Activated CD4-positive, alpha-beta T cell treated with anti-CD3 and anti-CD28 coated beads, Interleukin-2, amount 50 U/mL, for 48 hours (primary cell): ENCODE measurements at places on chromosomes 16 and 17.

- DNase-seq, result no peak
These were observed 6.5 kb downstream of the MARF1 start for GRCh38 chr16:15636392-15636873.

GRCh38 chr17:79036596-79036995 lies 12.6 kb downstream of the C1QTNF1 start:
- no peak for DNase-seq

DNA sequence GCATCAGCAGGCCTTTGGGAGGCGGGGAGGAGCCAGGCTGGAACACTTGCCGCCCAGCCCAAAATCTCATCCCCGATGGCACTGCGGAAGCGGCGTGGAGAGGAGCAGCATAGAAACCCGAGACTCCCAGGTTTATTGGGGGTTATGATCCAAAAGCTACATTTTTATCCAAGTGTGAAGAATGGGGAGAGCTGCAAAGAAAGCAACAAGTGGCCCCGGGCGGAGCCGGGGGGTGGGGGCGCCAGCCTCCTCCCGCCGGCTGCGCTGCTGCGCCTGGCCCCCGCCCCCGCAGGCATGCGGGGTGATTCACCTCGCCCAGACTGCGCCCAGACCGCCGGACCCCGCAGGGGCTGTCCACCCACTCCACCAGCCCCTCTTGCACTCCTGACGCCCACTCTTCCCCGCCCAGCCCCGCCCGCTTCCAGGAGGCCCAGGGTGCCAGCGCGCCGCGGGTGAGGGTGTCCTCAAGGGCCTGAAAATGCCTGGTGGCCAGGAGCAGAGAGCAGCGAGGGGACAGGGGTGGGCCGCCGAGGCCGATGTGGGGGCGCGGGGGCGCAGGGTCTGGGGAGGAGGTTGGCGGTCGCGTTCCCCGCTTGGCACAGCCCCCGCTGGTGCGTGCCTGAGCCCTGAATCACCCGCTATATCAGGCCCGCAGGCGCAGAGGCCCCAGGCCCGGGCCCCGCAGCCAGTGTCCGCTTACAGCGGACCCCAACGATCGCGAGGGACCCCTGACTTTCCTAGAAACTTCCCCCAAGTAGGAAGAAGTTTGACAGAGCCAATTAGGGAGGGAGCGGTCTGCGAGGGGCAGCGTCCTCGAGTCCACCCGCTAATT lies 1.3 kb downstream of the CAVIN1 start:
- DNase-seq, result no peak

DNA sequence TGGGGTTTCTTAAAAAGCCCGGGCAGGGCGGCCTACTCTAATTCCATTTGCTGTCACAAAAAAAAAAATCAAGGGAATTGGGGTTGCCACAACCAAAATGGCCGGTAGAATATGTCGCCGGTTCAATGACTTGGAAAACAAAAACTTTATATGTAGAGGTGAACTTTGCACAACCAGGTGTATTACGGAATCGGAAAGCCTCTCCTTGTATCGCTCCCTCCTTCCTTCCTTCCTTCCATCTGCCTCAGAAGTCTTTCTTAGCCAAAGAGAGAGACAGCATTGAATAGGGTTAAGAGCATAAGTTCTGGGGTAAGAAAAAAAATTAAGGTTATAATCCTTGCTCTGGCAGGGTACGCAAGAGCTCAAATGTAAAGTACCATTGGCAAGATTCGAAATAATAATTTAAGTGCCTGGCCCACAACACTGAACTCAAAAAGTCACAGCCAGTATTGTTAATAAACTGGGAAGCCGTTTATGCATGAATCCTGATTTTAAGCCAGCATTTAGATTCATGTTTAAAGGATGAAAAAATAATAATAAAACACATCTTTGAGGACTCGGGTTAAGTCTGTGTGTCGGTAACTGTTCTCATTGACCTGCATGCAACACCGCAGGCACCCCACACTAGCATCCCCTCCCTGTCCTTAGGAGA lies 522 bp upstream of the GLG1 start:
- no peak for DNase-seq

DNA sequence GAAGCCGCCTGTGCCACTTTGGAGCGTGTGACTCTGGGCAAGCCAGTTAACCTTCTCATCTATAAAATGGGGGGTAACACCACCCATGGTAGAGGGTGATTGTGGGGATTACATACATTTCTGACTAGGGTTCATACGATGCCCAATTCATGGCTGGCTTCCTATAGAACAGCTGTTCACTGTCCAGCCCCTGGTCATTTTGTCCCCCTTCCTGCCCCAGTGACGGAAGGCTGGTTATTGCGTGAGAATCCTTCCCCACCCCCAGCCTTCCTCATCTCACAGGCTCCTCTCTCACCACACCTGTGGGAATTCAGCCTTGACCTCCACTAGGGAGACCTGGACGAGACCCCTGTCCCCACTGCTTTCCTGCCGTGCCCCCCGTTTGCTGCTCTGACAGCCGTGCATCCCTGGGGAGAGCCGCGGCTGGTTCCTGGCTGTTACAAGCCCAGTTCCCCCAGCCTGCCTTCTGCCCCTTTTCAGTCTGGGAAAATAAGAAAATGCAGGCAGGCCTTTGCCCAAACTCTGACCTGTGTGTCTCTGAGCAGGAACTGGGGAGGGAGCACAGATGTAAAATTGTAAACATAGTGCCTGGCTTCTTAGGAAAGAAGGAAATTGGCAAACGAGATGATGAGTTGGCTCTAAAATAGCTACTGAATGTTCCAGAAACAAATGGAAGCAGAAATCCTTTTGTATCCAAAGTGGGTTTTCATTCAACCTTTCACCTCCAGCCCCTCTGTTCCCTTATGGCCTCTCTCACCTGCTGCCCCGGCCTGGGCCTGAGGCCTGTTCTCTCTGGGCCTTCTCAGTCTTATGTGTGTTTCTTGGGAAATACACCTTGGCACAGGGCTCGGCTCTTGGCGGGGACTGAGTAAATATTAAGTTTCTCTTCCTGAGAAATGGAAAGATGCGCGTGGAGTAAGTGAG lies 67.3 kb downstream of the OR1D5 start:
- no peak for DNase-seq

DNA sequence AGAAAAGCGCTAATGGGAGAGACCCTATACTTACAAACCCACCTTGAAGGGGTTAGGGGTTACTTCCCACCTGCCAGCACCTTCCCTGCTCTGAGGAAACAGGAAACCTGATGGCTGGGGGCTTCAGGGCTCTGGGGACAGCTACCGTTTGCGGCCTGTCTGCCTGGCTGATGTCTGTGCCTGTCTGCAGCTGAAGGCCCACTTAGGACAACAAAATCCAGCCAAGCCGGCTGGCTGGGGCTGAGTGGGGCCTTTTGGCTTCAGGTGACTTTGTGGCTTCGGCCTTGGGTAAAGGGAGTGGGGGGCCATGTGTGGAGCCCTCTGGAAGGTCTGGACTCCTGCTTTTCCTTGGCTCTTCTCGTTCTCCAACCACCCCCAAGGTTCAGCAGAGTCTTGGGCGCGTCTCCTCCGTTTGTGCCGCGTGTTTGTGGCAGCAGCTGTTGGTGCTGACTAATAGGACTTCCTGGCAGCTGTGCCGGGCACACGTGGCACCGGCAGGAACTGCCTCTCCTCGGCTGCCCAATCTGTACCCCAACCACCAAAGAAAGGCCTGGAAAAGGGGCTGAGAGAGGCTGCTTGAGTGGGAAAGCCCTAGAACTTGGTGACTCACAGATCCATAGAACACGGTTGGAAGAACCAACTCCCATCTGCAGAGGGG lies 186.7 kb downstream of the MSI2 start:
- peak; percentile 67 for DNase-seq

DNA sequence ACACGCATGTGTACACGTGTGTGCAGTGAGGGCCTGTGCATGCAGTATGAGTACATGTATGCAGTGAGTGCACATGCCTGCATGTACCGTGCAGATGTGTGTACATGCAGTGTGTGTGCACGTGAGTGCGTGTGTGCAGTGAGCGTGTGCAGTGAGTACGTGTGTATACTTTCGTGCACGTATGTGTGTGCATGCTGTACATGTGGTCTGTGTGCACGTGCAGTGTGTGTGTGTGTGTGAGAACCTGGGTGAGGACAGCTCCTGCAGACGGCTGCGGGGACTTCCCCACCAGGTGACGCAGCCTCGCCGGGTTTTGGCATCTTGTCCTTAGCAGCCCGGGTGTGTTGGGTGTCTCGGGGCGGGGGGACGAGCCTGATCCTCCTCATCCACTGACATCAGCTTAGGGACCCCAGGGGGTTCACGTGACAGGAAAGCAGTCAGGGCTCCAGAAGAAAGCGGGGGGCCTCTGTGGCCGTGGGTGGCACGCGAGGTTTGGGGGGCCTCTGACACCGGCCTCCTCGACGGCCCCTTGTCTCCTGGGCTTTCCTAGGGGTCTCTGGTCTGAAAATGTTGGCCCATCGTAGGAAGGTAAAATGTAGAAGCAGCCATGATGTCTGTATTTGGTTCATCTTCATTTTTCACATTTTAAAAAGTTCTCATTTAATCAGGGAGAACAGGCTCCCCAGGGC lies 119.6 kb upstream of the ZNF750 start:
- no peak for DNase-seq

DNA sequence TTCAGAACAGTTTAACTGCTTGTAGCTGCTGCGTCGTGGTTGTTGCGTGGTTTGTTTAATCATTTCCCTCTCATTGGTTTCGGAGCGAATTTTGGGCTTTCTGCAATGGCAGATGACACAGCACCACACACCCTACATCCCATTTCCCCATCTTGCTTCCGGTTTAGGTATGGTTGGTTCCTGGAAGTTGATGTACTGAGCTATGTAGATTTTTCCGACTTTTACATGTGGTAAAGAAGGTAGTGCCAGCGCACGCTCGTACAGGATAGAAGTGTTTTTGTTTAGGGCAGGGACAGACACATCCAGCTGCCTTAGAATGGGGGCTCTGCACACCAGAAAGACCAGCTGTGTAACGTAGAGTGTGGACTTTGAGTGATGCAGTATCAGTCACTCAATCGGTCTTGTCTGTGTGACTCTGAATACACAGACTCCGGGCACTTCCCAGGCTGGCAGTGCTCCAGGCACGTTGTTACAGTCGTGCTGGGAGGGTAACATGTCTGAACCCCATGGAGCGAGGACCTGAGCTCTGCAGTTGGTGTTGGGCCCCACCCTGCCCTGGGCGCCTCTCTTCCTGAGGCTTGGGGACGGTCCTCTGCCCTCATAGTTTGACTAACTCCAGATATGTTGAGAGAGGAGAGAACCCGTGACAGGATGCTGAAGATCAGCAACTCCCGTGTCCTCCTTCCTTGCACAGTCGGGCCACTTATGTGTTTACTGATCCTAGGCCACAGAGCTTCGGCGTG lies 172.0 kb upstream of the CHMP6 start:
- peak; percentile 18 for DNase-seq

- no peak for DNase-seq
These were observed 97.4 kb upstream of the PSMD7 start for GRCh38 chr16:74199066-74199841.

DNA sequence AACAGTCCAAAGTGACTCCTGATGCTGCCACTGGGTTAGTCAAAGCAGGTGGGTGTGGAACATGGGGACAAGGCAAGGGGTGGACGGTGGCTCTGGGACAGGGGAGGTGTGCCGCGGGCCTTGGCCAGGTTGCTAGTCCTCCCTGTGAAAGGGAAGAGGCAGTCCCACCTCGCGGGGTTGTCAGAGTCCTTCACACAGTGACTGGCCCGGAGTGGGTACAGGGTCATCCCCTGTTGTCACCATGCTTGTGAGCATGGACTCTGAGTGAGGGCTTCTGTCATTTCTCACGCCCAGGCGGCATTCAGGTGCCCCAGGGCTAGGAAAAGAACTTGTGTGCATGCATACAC lies 3.1 kb upstream of the ZNF469 start:
- no peak for DNase-seq

GRCh38 chr16:50602531-50603205 lies 54.5 kb downstream of the NKD1 start:
- DNase-seq, result peak; percentile 13

DNA sequence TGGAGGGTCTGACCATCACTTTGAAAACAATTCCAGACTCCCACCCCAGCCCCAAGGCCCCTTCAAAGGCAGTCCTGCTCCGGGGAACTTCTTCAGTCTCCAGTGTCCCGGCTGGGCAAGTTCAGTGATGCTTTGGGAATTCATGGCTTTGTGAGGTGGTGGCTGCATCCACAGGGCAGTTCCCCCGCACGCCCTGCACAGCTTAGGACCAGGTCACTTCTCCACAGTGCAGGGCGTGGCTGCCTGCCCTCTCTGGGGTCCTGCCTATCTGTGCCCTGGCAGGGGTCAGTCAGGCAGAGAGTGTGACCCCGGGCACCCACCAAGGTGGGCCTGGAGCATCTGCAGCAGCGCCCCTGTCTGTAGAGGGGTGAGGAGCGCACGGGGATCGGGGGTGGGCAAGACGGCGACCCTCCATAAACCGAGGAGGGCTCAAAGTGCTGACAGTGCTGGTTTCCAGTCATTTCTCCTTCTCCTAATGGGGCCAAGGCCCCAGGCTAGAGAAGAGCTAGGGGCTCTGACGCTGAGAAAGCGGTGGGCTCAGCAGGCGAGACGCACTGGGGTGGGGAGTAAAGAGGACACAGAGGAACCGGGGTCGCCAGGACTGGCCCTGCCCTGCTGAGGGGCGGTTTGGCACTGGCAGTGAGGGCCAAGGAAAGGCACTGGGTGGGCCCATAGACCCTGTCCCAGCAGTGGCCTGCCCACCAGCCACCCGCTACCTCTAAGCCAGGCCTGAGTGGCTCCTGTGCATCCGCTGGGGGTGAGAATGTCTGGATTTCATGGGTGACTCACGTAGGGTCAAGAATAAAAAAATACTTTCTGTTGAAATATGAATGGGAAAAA lies 4.2 kb upstream of the ARHGAP27 start:
- no peak for DNase-seq

DNA sequence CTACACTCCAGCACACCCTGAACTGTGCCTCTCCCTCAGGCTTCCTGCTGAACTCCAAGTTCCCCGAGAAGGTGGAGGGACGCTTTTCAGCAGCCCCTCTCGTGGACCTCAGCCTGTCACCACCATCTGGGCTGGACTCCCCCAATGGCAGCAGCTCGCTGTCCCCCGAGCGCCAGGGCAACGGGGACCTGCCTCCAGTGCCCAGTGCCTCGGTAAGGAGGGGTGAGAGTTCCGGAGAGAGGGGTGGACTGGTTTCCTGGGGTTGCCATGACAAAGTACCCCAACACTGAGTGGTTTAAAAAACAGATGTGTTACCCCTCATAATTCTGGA lies 17.4 kb downstream of the GLIS2 start:
- no peak for DNase-seq

- DNase-seq, result no peak
These were observed 89.5 kb upstream of the SOX9 start for GRCh38 chr17:72031219-72031884.

DNA sequence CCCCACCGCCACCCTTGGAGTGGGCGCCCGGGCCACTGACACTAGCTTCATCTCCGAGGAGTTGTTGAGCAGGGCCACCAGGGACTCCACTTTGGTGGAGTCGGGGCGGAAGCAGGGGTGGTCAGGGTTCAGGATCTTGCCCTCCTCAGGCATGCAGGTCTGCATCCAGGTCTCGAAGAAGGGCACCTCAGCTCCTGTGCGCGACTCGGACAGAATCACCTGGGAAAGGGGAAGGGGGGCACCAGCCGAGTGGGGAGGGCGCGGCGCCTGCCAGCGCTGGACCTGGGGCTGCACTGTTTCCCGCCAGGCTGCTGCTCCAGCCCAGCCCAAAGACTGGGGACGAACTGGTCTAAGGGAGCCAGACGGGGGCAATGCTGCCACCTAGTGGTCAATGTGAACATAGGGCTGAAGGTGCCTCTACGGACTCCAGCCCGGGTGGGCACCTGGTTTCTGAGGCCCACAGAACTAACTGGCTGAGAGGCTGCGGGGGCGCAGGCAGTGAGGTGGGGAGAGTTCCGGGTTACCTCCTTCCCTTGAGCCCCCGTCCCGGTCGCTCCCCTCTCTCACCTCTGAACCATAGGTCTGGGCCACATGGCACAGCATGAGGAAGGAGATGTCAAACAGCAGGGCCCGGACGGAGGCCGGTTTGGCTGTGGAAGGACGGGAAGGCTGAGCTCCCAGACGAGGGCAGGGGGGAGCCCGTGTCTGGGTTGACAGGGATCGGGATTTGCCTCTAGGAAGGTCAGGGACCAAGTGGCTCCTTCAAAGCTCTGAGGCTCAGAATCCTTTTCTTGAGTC lies 11.8 kb downstream of the CSF3 start:
- peak; percentile 80 for DNase-seq
